ENCODE measurements at places on chromosomes 13 and 19. TPM values are rescaled to one million over a fixed set of nuclear protein-coding genes. Genes with fewer than 3 reads are reported as not detected.

Gene CGB5
- total RNA-seq: not detected

Gene AZU1
- total RNA-seq: 0.16 TPM

Gene F2RL3
- total RNA-seq: 0.09 TPM

Gene PARP4
- 39.8 TPM for total RNA-seq

Gene MYBPC2
- total RNA-seq: under 0.01 TPM

Gene SYCN
- total RNA-seq: not detected

Gene IGFL1
- not detected for total RNA-seq

Gene OR7A17
- total RNA-seq: not detected

Gene OR4F17
- not detected for total RNA-seq

Gene KLF5
- 0.34 TPM for total RNA-seq

Gene TRAPPC6A
- total RNA-seq: 13.4 TPM

Gene DIAPH3
- 0.77 TPM for total RNA-seq

Gene SLC6A16
- total RNA-seq: 0.09 TPM

Gene OR7C1
- total RNA-seq: not detected

Gene SMIM44
- total RNA-seq: not detected

Gene NKPD1
- 0.52 TPM for total RNA-seq

Gene CDK8
- total RNA-seq: 16.1 TPM

Gene TPRX1
- total RNA-seq: not detected

Gene TNNI3
- total RNA-seq: 0.32 TPM

Gene ETV2
- total RNA-seq: 0.17 TPM

Gene IL4I1
- 0.47 TPM for total RNA-seq

Gene TNNT1
- total RNA-seq: 33.3 TPM

Gene U2AF1L4
- total RNA-seq: 10.7 TPM

Gene ZNF729
- not detected for total RNA-seq

Gene MYO1F
- 0.47 TPM for total RNA-seq

Gene KLK3
- 0.09 TPM for total RNA-seq

Gene FPR3
- total RNA-seq: not detected

Gene LRRC63
- under 0.01 TPM for total RNA-seq

Gene KLK14
- not detected for total RNA-seq

Gene SGCG
- total RNA-seq: 1.3 TPM

Gene OXGR1
- total RNA-seq: not detected

Gene ATP8A2
- total RNA-seq: 0.09 TPM

Gene VSTM1
- not detected for total RNA-seq

Gene ZNF44
- 10.2 TPM for total RNA-seq

Gene ATP8B3
- 0.95 TPM for total RNA-seq

Gene MBD3L3
- total RNA-seq: not detected

Gene LYPD5
- total RNA-seq: 1.9 TPM

Gene SLC5A5
- total RNA-seq: not detected

Gene COL4A2
- 53.9 TPM for total RNA-seq

Gene TMPRSS9
- not detected for total RNA-seq

Gene IGFL4
- 0.16 TPM for total RNA-seq

Gene TNFRSF19
- total RNA-seq: 85.6 TPM

Gene LGALS14
- total RNA-seq: not detected

Gene PSG6
- not detected for total RNA-seq

Gene FCER2
- not detected for total RNA-seq

Gene TEX26
- not detected for total RNA-seq

Gene ZNF568
- total RNA-seq: 24.7 TPM

Gene SMAD9
- 4.2 TPM for total RNA-seq

Gene SWSAP1
- 0.47 TPM for total RNA-seq
